NCI-H1694 (cell line): ENCODE measurements at places on chromosomes 16 and 17.

DNA sequence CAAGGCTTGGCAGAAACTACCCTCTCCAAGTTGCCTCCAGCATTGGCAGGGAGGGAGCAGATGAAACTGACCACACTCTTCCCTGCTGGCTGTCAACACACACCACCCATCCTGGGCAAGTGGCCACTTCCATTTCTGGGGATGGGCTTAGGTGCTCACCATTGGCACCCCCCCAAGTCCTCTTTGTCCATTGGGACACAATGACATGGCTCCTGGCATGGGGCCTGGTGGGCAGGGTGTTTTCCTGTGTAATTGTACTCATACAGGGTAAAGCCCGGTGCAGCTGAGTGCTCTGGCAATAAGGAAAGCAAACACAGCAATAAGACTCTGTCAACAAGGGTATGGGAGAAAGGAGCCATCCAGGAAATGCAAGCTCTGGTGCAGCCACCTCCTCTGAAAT is 22.6 kb downstream of the SCNN1B start:
- no peak for DNase-seq

GRCh38 chr16:72932050-72932449 is 115.9 kb downstream of the ZFHX3 start:
- DNase-seq: no peak

DNA sequence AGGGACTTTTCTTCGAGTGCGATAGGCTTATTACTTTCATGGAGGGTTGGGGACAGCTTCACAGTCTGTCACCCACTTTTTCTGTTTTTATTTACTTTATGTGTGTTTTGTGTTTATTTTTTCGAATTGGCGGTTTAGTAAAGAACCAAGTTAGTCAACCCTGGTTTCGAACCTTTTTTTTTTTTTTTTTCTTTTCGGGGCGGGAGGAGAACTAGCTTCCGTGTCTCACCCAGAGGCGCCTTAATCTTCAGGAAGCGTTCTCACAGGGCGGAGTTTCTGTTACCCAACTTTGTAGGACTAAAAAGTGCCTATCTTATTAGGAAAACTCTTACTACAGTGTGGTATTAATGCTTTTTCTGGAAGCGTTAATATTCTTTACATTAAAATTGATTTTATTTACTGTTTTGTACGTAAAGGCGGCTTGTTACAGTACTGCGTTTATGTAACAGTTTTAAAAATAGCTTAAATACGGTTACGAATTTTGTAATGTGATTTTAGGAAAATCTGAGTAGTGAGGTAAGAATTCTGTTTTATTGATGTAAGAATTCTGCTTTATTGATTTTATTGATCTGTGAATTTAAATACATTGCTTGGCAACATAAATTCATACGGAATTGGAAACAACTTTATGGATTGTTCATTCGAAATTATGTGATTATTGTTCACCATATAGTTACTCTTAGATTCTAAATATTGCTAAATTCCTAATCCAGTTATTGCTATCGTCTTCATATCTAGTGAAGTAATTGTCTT is 885 bp downstream of the ZNF207 start:
- DNase-seq: peak; percentile 48

GRCh38 chr16:71724320-71724751 is at the start of gene PHLPP2:
Gene PHLPP2 (minus strand): TSS chr16:71724701. CDS start chr16:71714795, 9,906 bp downstream.
- DNase-seq: no peak
